ENCODE measurements at places on chromosomes 1 and 21. TPM values are rescaled to one million over a fixed set of nuclear protein-coding genes. Genes with fewer than 3 reads are reported as not detected.

PTPRC gene
- total RNA-seq, result not detected

IL19 gene
- not detected for total RNA-seq

DDX59 gene
- total RNA-seq, result 13.7 TPM

KCNC4 gene
- total RNA-seq, result 2.0 TPM

SLAMF7 gene
- 1.6 TPM for total RNA-seq

AK2 gene
- total RNA-seq, result 159 TPM

ERICH3 gene
- total RNA-seq, result not detected

PROX1 gene
- 0.19 TPM for total RNA-seq

Measured in A549 treated with dexamethasone at 1 μM for 4 hours (cell line).